Mesothelial cell of epicardium (in vitro differentiated cells): ENCODE measurements at places on chromosomes 12 and 14.

- no peak for DNase-seq
These were observed 953.5 kb upstream of the MDGA2 start for GRCh38 chr14:48628870-48629269.

- DNase-seq: no peak
These were observed 7.8 kb downstream of the KMT5A start for GRCh38 chr12:123391546-123392343.

GRCh38 chr12:71124835-71125460 is 32.9 kb downstream of the TSPAN8 start:
- DNase-seq: no peak

DNA sequence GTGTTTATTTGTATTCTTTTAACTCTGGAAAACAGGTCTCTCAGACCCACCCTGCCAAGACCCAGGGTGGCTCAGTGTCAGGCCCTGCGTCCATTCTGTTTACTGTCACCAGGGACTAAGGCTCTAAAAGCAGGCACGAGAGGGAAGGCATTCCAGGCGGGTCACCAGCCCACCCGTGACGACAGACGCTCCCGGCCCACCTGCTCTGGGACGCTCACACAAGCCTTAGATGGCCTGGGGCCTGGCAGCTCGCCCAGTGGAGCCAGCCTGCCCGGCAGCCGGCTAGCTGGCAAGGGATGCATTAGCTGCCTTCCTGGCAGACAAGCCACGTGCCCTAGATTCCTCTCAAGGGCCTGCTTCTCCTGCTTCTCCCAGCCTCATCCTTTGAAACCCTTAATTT is 9.2 kb upstream of the NUAK1 start:
- no peak for DNase-seq

DNA sequence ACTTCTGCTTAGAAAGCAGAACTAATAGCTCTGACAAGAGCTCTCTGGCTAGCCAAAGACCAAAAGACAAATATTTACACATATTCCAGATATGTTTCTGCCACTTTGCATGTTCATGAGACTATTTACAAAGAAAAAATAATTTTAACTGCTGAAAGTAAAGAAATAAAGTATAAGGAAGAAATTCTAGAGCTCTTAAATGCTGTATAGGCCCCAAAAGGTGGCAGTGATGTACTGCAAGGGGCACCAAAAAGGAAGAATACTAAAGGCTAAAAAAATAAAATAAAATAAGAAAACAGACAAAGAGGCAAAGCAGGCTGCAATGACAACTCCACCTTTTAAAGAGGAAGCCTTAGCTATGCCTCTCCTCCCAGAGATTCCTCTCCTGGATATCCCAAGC is 23.0 kb downstream of the KLRK1 start:
- no peak for DNase-seq

DNA sequence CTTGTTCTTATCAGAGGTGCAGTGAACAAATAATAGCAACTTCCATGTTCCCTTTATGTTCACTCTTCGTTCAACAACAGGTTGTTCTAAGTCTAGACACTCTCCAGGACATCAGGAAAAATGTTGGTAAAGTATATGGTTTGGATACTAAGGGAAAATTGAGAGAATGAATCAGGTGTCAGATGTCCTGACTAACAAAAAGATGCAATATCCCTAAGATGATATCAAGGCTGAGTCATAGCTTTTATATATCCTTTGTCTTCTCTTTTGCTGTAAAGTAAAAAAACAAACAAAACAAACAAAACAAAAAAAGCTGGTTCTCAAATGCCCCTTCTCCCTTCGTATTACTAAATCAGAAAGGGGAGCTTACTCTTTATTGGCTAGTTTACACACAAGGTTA is 11.1 kb downstream of the GLIPR1L1 start:
- DNase-seq: no peak

DNA sequence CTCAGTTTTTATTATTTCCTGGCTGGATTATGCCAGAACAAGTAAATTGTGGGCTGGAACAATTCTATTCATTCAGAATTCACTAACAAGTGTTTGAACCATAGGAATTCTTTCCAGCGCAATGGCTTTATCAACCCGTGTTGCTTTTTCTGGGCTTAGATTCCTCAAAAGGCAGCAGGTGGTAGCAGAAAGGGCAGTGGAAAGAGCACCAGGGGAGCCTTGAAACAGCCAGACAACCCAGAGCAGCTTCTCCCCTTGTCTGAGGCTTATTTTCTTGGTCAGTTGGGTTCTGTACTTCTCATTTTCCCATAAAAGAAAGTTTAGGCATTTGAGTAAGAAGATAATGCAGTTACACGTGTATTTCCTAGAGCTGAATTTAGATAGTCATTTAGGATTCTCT is 130.7 kb downstream of the OTOGL start:
- DNase-seq: no peak

DNA sequence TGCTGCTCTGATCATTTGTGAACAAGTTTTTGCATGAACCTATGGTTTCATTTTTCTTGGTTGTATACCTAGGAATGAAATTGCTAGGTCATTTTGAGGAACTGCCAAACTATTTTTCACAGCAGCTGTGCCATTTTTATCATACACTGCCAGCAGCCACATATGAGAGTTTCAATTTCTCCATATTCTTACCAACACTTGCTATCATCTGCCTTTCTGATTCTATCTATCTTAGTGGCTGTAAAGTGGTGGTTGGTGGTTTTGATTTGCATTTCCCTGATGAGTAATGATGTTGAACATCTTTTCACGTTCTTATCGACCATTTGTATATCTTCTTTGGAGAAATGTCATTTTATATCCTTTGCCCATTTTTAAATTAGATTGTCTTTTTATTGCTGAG is 146.1 kb downstream of the C12orf75 start:
- DNase-seq: no peak

GRCh38 chr12:55637467-55637866 is 775 bp downstream of the OR10P1 start:
- no peak for DNase-seq

GRCh38 chr12:132236129-132236929 is 92.1 kb downstream of the NOC4L start:
- no peak for DNase-seq

DNA sequence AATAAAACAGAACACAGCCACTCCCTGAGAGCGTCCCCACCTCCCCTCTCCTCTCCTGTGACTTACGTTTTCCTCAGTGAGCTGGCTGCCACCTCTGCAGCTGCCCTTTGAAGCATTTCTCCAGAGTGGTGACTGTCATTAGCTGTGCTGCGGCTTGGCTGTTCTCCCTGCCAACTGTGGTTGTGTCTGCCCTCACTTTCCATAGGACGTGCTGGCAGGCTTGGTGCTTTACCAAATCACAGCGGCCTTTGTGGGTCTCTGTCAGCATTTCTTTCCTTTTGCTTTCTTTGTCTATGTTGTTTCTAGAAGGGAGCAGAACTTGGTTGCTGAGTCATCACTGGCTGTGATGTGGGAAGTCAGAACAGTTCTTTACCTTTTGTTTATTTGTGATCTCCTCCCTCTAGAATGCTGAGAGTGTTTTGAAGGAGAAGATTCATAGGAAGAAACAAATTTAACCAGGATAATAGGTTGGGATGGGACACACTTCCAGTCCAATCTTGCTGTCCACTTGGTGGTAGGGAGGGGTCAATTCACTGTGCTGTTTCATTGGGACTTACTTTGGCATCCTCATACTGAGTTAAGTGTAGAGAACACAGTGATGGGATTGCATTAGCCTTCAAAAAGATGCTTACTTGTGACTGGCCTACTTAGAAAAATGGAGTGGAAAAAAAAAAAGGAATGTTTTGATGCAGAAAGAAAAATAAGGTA is 88.2 kb downstream of the TMX1 start:
- no peak for DNase-seq

DNA sequence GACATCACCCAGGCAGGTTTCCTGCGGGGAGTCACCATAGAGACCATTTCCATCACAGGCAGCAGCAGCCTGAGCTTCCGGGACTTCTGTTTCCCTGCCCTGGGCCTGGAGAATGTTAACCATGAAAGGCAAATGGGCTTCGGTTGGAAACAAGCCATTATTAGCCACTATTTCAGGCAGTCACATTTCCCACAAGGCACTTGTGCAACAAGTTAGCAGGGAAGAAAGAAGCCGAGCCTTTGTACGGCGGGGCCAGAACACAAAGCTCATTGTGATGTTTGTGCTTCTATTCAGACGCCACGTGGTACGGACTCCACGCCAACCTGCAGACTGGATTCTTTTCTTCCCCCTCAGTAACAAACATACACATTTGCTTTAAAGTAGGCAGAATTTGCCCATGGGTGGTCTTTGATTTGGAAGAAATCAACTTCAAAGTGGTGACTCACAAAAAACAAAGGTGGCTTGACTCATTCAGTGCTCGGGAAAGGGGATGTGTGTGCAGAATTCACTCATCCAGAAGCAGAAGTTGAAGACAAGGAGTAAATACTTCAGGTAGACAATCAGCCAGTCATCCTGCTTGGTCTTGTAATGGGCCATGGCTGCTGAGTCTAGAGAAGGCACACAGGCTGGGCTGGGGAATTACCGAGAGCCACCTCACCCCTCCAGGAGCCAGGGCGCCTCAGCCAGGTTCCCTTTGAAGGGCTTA is 154.2 kb upstream of the PRMT8 start:
- no peak for DNase-seq

- DNase-seq: no peak
These were observed 182.5 kb downstream of the SLC2A13 start for GRCh38 chr12:39923364-39923763.

DNA sequence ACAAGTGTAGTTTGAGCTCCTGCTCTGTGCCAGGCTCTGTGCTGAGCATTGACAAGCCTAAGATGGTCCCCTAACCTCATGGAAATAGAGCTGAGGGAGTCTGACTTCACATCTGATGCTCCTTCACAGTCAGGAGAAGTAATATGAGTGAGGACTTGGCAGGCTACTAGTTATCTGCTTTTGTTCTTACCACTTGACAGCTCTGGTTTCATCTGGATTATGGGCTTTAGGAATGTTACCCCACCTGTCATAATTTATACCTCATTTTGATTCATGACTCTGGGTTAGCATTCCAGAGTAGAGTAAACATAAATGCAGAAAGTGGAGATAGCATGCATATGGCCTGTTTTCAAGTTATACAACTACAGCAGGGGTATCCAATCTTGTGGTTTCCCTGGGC is 40.5 kb downstream of the ATP6V1D start:
- no peak for DNase-seq

GRCh38 chr14:23409475-23409874 is 1.4 kb upstream of the MYH6 start:
- DNase-seq: no peak

- DNase-seq: no peak
These were observed 201.5 kb upstream of the MYL2 start for GRCh38 chr12:111121840-111122239.

DNA sequence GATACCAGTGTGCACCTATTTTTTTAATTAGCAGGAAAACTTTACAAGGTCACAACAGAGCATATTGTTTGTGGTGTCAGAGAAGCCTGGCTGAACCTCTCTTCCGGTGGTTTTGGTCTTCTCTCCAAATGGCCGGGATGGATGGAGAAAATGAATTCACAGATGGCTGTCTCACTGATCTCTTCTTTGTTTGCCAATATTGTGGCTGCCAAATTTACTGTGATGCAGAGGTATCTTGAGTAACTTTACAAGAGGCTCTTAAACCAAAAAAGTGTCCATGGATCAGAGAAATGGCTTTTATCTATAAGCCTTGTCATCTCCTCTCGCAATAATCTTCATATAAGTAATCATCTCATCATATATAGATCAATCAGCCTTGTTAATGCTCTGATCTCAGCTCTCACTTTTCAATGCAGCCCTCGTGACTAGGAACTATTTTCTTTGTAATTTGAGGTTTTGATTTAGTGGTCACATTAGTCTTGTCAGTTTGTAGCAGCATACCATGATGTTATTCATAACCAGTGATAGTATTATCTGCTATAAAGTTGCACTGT is 308.1 kb downstream of the EGLN3 start:
- no peak for DNase-seq

DNA sequence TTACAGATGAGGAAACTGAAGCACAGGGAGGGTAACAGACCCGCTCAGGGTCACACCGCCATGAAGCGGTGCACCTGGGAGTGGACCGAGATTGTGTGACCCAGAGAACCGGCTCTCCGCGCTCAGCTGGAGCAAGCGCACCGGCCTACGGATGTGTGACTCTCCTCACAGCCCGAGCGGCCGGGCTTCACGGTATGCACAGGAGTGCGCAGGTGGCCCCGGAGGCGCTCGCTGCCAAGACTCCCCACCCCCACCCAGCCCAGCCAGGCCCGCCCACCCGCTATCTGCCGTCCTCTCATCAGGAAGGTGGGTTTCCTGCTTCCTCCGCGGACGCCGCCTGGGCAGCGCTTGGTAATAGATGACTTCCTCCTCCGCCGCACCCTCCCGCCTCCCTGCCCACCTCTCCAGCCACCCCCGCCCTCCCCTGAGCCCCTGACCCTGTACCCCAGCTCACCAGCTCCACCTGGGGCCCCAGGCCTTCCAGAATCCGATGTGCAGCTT is 110.7 kb downstream of the NCOR2 start:
- DNase-seq: no peak

GRCh38 chr14:61416591-61416990 is 95.2 kb downstream of the PRKCH start:
- DNase-seq: no peak
